ENCODE measurements at places on chromosomes 3 and 15.

- no peak for DNase-seq
Measured at GRCh38 chr3:172707030-172707429, 3.8 kb downstream of the NCEH1 start.

DNA sequence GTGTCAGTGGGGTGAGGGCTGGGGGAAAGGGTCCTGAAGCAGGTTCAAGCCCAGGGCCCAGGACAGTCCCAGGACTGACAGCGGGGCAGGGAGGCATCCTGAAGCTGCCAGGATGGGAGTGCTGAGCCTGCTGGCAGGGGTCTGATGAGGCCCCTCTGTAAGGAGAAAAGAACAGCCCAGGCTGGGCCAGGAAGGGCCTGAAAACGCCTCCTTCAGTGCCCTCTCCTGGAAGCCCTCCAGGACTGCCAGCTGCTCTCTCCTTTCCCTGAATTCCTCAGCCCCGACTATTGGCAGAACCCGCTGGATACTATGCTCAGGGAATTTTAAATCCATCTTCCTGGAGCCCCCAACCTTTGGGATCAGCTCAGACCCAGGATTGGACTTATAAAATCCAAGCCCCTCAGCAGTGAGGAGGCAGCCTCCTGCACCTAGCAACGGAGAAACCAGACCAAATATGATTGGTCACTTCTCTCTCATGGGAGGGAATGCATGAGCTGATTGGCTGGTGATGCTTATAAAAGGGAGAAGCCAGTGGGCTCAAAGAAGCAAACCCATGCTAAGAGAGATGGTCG, 203.5 kb upstream of the LINGO1 start:
- DNase-seq: peak; percentile 39

DNA sequence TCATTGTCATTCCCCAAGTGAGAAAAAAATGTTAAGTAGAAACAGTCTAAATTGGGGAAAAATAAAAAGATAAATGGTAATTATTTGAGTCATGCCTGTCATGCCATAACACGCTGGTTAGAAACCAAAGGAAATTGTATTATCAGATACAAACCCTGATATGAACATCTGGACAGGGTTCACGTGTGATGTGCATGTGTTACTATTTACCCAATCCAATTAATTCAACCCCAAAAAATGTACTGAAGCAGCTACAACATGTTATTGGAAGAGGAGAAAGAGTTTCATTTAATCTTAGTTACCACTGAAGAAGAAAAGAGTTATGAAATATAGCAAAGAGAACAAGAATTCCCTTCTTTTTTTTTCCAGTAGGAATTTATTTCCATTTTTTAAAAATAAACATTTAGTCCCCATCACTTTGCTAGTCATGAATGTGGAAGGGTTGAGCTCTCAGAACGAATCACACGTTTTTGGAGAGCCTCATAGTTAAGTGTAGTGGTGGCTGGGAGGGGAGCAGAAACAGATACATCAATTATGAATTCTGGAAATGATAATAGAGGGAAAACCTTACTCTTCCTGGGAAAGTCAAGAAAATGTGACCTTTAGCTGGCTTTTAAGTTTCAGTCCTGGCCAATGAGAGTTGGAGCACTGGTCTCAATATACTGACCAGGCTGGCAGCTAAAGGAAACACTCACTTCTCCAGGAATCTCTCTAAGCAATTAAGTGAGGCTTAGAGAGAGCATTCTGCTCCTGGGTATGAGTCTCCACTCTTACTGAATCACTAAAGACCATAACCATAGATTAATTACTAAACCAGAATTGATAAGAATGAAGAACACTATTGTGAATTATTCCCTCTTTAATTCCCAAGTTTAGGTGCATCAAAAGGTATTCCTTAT, 796.5 kb downstream of the GRM7 start:
- no peak for DNase-seq

DNA sequence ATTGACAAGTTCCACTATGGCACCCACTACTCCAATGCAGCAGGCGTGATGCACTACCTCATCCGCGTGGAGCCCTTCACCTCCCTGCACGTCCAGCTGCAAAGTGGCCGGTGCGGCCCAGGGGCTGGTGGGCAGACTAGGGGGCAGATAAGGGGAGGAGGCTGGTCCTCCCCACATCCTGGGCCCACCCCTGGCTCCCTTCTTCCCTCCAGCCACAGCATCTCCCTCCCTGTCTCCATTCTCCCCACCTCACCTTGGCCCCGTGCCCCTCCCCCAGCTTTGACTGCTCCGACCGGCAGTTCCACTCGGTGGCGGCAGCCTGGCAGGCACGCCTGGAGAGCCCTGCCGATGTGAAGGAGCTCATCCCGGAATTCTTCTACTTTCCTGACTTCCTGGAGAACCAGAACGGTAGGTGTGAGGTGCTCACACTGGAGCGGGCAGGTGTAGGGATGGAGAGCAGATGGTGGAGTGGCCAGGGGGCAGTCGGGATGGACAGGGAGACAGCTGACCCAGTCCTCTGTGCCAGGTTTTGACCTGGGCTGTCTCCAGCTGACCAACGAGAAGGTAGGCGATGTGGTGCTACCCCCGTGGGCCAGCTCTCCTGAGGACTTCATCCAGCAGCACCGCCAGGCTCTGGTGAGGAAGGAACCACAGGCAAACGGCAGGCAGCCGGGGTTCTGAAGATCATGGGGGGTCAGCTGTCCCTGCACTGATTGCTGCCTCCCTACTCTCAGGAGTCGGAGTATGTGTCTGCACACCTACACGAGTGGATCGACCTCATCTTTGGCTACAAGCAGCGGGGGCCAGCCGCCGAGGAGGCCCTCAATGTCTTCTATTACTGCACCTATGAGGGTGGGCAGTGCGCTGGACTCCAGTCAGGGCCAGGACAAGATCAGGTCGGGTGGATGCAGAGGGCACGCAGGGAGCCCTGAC, 26.0 kb downstream of the NBEAL2 start:
- DNase-seq: no peak

- no peak for DNase-seq
Measured at GRCh38 chr3:96705895-96706294, 108.5 kb upstream of the EPHA6 start.

GRCh38 chr15:83248151-83249029, 36.1 kb downstream of the BNC1 start:
- peak; percentile 73 for DNase-seq

DNA sequence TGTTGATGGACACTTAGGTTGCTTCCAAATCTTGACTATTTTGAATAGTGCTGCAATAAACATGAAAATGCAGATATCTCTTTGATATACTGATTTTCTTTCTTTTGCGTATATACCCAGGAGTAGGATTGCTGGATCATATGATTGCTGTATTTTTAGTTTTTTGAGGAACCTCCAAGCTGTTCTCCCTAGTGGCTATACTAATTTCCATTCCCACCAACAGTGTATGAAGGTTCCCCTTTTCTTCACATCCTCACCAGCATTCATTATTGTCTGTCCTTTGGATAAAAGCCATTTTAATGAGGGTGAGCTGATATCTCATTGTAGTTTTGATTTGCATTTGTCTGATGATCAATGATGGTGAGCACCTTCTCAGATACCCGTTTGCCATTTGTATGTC, 12.5 kb downstream of the PATL2 start:
- no peak for DNase-seq

- peak; percentile 59 for DNase-seq
Measured at GRCh38 chr3:157631478-157631877, 128.3 kb upstream of the VEPH1 start.

DNA sequence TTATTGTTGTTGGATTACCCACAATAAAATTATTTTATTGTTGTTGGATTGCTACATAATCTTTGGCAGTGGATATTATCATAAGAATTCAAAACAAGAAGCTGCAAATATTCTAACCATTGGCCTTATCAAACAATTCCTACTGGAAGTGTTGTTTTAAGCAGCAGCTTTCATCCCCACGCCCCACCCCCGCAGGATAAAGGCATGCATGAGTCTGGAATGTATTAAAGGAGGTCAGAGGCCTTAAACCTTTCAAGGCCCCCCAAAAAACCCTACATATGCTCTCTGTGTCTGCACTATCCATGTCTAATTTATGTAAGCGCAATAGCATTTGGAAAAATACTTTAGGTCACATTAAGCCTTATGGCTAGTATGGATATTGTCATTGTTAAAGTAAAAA, 23.1 kb downstream of the P3H2 start:
- no peak for DNase-seq

GRCh38 chr3:56484122-56484521, 15.9 kb upstream of the ERC2 start:
- DNase-seq: no peak

GRCh38 chr15:65466901-65467300, 44.2 kb upstream of the IGDCC4 start:
- no peak for DNase-seq

GRCh38 chr3:120013481-120013880, 80.8 kb downstream of the GSK3B start:
- DNase-seq: peak; percentile 47

- DNase-seq: no peak
Measured at GRCh38 chr3:197006446-197006845, 23.2 kb downstream of the MELTF start.

GRCh38 chr3:194828116-194828515, 142.4 kb downstream of the FAM43A start:
- peak; percentile 92 for DNase-seq

GRCh38 chr3:54360320-54360719, 238.0 kb downstream of the CACNA2D3 start:
- no peak for DNase-seq

DNA sequence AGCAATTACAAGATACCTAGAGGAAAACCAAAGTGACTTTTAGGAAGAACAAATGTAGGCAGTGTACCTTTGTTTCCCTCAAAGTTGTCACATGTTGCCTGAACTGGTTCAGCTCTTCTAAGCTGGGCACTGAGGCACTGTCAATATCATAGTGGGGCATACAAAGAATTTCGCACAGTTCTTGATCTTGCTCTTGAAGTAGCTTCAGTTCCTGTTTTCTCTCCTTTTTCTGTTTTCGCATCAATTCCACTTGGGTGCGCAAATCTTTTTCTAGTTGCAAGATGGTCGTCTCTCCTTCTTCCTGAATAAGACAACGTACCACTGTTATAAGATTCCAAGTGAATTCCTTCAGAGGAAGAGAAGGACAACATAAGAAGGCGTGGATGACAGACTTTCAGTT, 12.7 kb downstream of the PRC1 start:
- no peak for DNase-seq

Measured in EH (cell line).